Liver (tissue), 10 donors: ENCODE measurements at places on chromosomes 11 and 22. TPM values are rescaled to one million over a fixed set of nuclear protein-coding genes. Genes with fewer than 3 reads are reported as not detected.

GRM5 gene
- total RNA-seq = not detected

- no peak for DNase-seq
These were observed 92.5 kb downstream of the SLC17A6 start for GRCh38 chr11:22430639-22431038.

DNA sequence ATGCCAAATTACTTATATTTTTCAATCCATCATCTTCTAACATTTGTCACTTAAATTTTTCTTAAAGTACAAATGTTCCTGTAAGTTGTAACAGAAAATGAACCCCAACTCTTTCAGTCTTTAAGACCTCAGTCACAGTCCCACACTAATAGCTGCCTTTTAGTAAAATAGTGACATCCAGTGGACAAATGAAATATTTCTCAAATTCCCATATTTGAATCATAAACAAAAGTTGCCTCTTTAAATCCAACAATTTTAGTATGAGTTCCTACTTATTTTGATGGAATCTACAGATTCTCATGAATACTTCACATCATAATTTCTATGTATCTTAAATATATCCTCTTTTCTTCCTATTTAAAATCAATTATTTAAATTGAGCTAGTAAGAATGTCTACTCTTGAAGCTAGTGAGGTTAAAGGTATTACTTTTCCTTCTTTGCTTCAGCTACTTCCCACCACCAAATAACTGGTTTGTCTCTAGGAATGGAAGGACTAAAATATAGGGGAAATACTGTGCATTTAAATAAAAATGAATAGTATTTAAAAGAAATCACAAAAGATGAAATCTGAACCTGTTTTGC is 9.2 kb downstream of the LIN7C start:
- no peak for DNase-seq

SELENOO gene
- total RNA-seq = 16.4 TPM

DNA sequence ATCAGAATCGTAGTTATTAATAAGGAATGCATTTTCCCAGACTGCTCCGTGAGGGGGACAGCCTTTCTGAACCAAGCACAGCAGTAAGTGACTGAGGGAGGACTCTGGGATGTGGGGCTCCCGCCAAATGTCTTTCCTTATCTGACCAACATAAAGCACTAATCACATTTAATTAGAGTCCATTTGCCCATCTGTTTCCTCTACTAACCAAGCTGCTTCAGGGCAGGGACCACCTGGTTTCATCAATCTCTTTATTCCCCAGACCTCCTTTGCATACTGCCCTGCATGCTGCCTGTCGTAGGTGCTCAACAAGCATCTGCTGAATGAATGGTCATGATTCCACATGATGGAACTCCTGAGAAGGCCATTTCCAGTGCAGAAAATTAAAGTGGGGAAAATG is 29.4 kb downstream of the SMCO4 start:
- no peak for DNase-seq

APOBEC3B gene
- total RNA-seq = 0.08 TPM

DNA sequence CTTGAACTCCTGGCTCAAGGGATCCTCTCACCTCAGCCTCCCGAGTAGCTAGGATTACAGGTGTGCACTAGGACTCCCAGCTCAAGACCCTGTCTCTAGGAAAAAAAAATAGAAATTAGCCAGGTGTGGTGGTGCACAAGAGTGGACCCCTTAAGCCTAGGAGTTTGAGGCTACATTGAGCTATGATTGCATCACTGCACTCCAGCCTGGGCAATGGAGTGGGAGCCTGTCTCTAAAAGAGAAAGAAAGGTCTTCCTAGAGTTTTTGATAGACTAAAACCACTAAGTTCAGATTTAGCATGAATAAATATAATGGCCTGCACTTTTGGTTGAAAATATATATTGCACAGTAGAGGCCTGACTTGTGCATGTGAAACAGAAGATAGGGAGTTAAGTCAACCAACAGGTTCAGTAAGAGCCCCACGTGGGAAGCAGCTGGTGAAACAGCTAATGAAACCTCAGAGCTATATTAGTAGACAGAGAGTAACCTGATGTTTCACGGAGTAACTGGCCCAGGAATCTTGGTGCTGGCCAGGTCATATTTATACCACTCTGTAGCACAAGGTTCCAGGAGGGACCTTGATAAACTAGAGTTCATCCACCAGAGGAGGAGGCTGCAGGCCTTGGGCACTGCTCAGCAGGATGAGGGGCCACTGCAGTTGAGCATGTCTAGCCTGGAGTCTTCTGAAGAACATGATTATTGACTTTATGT is 4.6 kb upstream of the MICAL3 start:
- DNase-seq = no peak

- DNase-seq = no peak
These were observed 29.6 kb downstream of the IRAG1 start for GRCh38 chr11:10663990-10664389.

DNA sequence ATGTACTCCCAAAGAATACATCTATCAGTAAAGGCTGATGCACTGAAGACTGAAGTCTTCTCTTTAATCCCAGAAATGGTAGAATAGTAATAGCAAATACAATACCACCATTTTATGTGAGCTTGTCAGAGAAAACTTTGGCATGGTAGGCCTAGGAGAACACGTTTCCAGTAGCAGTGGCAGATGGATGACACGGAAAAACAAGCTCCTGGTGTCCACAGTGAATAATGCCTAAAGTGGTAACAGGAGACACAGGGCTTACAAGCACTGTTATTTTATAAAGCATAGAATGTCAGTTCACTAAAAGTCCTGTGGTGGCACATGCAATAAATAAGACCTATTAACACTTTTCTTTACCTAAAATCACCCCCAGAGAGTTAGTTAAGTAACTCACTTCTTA is 277.6 kb downstream of the TTC28 start:
- DNase-seq = no peak

PITPNM1 gene
- total RNA-seq = 6.9 TPM
